ENCODE measurements at places on chromosomes 13 and 19.

- no peak for DNase-seq
Observed at GRCh38 chr13:87872813-87873212, 201.6 kb downstream of the SLITRK5 start.

DNA sequence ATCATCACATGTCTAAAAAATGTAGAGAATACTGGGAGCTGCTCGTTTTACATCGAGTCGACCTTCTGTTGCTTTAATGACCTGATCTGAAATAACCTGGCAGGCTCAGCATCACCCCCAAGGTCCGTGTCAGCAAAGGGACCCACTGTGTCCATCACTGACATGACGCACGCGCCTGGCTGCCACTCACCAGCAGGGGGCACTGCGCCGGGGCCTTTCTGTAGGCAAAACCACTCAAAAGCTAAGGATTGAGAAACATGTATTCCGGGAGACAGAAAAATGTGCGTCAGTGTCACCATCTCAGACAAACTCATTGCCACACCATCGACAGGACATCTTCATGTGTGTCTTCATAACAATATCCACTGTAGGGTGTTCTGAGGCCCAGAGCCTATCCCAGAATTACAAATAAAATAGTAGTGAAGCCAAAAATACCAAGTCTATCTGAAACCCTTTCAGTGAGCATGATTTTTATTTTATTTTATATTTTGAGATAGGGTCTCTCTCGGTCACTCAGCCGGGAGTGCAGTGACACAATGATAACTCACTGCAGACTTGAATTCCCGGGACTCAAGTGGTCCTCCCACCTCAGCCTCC is 130.3 kb upstream of the LSM14A start:
- peak; percentile 78 for DNase-seq

GRCh38 chr19:19642506-19643157 is 825 bp downstream of the GMIP start:
- peak; percentile 53 for DNase-seq

DNA sequence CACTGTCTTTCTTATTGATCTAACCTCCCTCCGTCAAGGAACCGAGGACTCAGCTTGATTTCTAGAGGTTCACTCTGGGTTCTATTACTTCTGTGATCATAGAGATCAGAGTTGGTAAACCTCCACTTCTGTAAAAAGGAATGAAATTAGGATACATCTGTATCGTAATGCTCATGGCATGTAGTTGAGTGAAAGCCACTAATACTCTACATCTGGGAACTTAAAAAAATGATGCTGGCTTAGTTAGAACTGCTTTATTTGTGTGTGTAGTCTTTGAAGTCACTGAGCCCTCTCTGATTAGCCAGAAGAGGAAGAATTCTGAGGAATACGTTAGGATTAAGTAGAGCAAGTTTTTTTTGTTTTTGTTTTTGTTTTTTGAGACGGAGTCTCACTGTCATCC is 140.8 kb downstream of the GGACT start:
- DNase-seq, result peak; percentile 21

DNA sequence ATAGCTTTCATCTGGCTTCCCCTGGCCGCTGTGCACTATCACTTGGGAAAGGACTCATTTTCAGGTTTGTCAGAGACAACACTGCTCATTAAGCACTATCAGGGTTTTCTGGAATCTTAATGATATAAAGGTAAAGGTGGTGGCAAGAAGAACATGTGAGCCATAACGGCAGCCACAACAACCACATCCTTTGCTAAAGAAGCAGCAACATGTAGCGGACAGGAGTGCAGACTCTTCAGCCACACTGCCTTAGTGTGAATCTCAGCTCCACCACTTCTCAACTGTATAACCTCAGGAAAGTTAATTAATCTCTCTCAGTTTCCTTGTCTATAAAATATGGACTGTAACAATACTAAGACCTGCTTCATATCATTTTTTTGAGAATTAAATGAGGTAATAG is 24.1 kb upstream of the MIR17HG start:
- no peak for DNase-seq

- no peak for DNase-seq
Observed at GRCh38 chr19:23561341-23561740, 125.7 kb downstream of the ZNF675 start.

- DNase-seq, result peak; percentile 54
Observed at GRCh38 chr13:37870895-37871550, 1.5 kb upstream of the TRPC4 start.

- DNase-seq, result no peak
Observed at GRCh38 chr19:54207983-54208783, 7.5 kb downstream of the RPS9 start.

GRCh38 chr13:30466358-30466714 is 600 bp upstream of the HMGB1 start:
- DNase-seq, result no peak
